ENCODE measurements at places on chromosomes 12 and 14.

DNA sequence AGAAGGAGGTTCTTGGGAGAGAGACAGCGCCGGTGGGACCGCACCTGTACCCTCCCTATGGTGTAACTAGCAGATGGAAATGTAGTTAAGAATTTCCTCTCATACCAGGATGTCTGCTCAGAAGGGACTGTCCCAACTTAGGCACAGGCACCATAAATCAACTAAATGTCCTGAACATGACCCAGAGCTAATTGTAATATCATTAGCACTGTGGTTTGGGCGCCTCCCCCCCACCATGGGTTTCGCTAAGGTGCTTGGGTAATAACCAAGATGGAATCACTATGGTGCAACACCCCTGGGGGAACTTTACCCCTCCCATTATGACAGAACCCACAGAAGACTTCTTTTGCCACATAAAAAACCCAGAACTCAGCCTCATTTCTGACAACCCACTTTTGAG, 15.9 kb downstream of the ZNF641 start:
- DNase-seq: peak; percentile 26

DNA sequence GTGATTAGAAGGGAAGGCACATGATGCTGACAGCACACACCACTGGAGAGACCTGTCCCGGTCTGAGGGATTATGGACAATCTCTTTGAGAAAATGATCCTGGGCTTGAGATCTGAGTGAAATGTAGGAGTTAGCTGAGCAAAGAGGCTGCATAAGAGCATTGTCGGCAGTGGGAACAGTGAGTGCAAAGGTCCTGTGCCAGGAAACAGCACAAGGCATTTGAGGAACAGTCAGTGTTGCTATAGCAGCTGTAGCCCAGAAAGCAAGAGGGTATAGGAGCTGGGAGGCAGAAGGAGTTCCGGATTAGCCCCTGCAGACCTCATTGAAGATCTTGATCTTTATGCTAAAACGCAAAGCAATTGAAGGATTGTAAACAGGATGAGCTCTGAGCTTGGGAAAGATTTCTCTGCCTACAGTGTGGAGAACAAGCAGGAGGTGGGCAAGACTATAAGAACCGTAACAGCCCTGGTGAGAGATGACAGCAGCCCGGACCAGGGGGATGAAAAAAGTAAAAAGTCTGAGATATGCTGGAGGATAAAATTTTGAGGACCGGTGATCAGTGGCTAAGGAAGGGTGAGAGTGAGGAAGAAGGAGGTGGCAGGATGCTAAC, 28.5 kb downstream of the CFL2 start:
- DNase-seq: no peak

- no peak for DNase-seq
Observed at GRCh38 chr12:26058308-26058707, 66.5 kb downstream of the BHLHE41 start.

DNA sequence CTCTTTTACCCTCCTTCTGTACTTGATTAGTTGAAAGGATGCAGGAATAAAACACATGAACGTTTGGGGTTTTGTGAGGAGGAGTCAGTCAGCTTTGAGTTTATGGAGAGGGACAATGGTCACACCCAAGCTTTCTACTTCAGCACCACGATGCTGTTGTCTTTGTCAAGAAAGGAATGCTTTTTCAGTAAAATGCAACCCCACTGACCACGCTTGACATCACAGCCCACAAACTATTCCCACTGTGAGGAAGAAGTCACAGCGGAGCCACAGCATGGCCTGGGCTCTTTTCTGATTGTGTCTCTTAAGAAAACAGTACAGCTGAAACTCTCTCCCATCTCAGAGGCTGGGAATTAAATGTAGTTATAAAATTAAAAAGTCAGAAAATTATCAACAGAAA, 135.2 kb downstream of the APAF1 start:
- no peak for DNase-seq

- DNase-seq: peak; percentile 18
Observed at GRCh38 chr12:119115296-119115905, 63.3 kb upstream of the HSPB8 start.

- no peak for DNase-seq
Observed at GRCh38 chr14:60931218-60931617, 49.7 kb downstream of the TRMT5 start.

GRCh38 chr14:51121096-51121495, 26.2 kb upstream of the TRIM9 start:
- no peak for DNase-seq

DNA sequence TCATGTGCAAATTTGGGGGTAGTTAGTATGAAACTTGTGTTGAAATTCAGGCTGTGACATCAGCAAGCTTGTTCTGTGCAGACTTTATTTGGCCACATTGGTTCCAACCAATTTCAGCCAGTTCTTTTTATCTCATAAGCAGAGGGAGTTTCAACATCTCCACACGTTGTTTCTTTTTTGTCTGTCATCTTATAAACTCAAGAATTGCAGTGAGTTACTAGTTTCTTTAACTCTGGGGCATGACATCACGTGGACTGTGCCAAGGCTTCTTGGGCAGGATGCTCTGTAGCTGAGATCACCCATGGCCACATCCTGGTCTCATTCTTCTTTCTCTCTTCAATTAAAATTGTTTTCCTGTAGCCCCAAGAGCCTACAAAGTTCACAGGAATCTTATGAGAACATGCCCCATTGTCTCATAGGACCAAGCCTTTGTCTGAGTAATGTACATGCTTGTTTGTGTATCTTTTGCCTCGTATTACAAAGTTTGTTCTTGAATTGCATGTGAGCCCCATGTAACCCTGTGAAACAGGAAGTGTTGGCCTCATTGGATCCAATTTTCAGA, 982.0 kb upstream of the TMEM132C start:
- no peak for DNase-seq

DNA sequence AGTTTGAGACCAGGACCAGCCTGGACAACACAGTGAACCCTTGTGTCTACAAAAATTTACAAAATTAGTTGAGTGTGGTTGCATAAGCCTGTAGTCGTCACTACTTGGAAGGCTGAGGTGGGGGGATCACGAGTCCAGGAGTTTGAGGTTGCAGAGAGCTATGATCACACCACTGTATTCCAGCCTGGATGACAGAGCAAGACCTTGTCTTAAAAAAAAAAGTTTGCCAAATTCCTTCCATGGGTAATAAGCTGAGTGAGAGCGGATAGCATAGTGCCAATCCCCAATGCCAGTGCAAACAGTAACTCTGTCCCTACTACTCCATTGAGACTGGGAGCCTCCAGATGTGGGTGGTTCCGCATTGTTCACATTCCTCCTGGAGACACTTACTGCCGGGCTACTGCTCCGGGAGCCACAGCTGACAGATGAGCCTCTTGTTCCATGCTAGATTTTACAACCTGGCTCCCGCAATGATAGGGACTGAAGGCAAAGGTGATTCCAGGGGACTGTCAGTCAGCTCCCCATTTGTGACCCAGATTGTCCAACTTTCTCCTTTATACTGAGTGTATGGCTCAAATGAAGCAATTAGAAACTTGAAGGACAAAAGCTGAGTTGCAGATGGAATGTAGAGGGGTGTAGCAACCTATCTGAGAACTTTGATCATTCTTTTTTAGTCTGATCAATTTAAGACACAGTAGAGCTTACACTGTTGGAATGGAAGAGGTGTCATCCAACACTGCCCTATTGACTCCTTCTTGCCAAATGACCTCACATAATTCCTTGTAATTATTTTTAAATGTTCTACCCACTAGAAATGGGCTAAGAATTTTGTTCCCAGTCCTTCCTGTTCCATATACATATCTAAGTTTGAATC, 13.4 kb upstream of the FRMD6 start:
- DNase-seq: no peak

GRCh38 chr12:28164644-28165275, 25.5 kb upstream of the CCDC91 start:
- no peak for DNase-seq

GRCh38 chr12:78888568-78888967, 24.0 kb downstream of the SYT1 start:
- DNase-seq: no peak

GRCh38 chr12:93609281-93610192, 37.1 kb downstream of the SOCS2 start:
- no peak for DNase-seq

- no peak for DNase-seq
Observed at GRCh38 chr12:51242876-51243275, 4.2 kb downstream of the DAZAP2 start.

GRCh38 chr14:101174980-101175606, 271.6 kb upstream of the RTL1 start:
- no peak for DNase-seq

GRCh38 chr12:83216230-83216629, 529.5 kb downstream of the TMTC2 start:
- DNase-seq: no peak

GRCh38 chr14:30921305-30921704, 46.9 kb downstream of the COCH start:
- DNase-seq: no peak

GRCh38 chr12:3863756-3864155, 9.4 kb downstream of the PARP11 start:
- DNase-seq: no peak

- DNase-seq: no peak
Observed at GRCh38 chr12:76266797-76267196, 81.4 kb downstream of the BBS10 start.

DNA sequence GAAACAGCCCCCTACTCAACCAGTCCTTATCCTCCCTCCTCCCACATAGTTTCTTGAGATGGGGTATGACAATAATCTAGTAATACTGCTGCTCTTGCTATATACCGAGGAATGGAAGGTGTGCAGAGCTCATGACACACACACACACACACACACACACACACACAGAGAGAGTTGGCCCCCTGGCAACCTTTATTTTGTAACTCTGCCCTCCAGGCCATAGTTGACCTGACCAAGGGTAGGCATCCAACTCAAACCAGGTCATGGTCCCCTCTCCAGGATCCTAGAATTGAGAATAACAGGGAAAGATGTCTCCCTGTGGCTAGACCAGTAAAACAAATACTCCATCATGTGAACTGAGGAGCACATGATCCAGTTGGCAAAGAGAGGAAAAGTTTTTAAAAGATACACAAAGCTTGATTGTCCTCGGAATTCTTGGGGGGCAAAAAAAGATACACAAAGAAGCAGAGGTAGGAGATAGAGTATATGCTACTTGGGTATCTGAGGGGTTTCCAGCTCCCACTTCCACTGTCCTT, 11.3 kb downstream of the ERO1A start:
- DNase-seq: no peak

GRCh38 chr12:60704171-60704914, 1108.5 kb downstream of the SLC16A7 start:
- no peak for DNase-seq

DNA sequence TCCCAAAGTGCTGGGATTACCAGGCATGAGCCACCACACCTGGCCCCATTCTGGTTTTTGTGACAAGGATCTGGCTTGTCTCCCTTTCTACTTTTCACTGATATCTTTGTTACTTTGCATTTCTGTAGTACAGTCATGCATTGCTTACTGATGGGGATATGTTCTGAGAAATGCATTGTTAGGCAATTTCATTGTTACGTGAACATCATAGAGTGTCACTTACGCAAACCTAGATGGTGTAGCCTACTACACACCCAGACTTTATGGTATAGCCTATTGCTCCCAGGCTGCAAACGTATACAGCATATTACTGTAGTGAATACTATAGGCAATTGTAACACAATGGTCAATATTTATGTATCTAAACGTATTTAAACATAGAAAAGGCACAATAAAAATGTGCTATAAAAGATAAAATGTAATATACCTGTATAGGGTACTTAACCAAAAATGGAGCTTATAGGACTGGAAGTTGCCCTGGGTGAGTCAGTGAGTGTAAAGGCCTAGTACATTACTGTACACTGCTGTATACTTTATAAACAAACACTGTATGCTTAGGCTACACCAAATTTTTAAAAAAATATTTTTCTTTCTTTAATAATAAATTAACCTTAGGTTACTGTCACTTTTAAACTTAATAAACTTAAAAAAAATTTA, 16.0 kb downstream of the MRPL42 start:
- no peak for DNase-seq

- DNase-seq: no peak
Observed at GRCh38 chr12:111209811-111210210, 159.1 kb downstream of the PHETA1 start.

- no peak for DNase-seq
Observed at GRCh38 chr12:26628234-26628633, 204.8 kb downstream of the ITPR2 start.

- peak; percentile 65 for DNase-seq
Observed at GRCh38 chr12:46219877-46220655, 48.8 kb downstream of the SLC38A1 start.

DNA sequence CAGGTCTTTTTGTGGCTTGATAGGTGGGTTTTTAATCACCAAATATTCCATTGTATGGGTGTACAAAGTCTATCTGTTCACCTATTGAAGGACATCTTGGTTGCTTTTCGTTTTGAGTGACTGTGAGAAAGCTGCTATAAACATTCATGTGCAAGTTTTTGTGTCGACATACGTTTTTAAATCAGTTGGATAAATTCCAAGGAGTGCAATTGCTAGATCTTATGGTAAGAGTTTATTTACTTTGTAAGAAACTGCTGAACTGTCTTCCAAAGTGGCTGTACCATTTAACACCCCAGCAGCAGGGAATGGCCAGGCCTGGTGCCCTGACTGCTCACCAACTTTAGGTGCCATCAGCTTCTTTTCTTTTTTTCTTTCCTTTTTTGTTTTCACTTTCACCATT, 45.5 kb upstream of the C14orf180 start:
- no peak for DNase-seq

- DNase-seq: no peak
Observed at GRCh38 chr14:54803396-54803795, 99.2 kb downstream of the GCH1 start.

DNA sequence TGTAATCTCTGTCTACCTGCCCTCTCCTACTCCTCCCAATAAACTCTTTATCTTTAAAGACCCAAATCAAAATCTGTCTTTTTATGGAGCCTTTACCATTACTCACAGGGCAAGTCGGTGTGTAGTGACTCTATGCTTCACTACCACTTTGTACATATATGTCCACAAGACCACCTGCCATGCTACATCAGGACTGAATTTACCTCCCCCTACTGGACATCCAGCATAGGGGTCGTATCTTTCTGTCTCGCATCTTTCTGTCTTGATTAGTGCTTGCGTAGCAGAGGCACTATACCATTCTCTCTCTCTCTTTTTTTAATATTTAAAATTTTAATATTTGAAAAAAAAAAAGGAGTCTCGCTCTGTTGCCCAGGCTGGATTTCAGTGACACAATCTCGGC, 587.5 kb downstream of the SOX5 start:
- no peak for DNase-seq

DNA sequence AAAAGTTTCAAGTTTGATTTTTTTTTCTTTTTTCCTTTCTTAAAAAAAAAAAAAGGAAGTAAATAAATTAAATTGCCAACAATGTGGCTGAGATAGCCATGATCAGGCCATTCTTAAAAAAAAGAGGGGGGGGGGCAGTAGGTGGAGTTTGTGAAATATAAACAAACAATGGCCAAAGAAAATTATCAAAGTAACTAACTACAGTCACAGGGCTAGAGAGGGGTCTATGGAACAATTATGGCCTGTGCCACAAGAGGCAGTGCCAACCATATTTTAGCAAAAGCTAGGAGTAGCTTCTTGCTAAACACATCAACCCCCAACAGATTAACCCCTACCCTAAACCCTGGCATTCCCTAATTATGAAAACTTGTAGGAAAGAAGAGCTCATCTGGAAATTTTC, 16.2 kb upstream of the SMARCC2 start:
- no peak for DNase-seq

- DNase-seq: no peak
Observed at GRCh38 chr14:56379956-56380355, 199.6 kb upstream of the TMEM260 start.

- DNase-seq: peak; percentile 24
Observed at GRCh38 chr12:116609319-116610114, 50.3 kb downstream of the MAP1LC3B2 start.

All from stimulated activated CD4-positive, alpha-beta T cell treated with anti-CD3 and anti-CD28 coated beads, Interleukin-2, amount 100 ng/mL, for 24 hours (primary cell).